ENCODE measurements at places on chromosomes 3 and 15.

DNA sequence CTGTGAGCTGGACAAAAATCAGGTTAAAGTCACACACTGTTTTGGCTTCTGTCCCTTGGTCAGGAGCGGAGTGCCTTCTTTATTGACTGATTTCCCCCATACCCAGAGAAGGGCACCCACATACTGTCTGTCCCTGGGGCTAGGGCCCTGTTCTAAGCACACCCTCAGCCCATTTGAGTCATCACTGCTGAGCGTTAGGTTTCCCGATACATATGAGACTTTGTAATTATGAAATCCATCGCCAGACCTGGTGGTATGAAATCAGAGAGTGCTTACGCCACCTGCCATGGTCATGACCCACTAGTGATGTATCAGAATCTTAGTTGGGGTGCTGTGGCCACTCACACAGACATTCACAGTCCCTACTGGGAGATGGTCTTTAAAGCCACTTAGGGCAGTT is 96.8 kb downstream of the CHDH start:
- DNase-seq: no peak

DNA sequence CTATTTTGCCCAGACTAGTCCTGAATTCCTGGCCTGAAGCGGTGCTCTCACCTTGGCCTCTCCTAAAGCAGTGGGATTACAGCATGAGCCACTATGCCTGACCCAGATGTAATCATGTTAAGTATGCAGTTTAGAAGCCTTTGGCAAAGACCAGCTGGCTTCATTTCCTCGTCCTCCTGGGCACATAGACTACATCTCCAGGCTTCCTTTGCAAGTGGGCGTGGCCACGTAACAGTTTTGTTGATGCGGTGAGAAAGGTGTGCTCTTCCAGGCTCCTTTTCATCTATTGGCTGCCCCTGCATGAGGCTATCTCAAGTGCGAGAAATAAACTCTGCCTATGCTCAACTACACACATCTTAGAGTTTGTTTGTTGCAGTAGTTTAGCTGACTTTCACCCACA is 13.0 kb downstream of the SV2B start:
- DNase-seq: no peak

GRCh38 chr3:161314836-161315395 is 56.4 kb downstream of the SPTSSB start:
- no peak for DNase-seq

GRCh38 chr15:69823223-69823907 is 274.4 kb downstream of the TLE3 start:
- DNase-seq: no peak

GRCh38 chr15:57580866-57581265 is 10.8 kb upstream of the MYZAP start:
- DNase-seq: no peak

DNA sequence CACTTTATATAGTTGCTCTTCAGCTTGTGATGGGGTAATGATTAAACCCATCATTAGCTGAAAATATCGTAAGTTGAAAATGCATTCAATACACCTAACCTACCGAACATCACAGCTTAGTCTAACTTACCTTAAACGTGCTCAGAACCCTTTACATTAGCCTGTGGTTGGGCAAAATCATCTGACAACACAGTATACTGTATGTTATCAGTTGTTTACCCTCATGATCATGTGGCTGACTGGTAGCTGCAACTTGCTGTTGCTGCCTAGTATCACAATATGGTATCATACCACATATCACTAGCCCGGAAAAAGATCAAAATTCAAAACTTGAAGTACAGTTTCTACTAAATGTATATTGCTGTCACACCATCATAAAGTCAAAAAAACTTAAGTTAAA is 9.5 kb downstream of the ZNF280D start:
- DNase-seq: no peak

DNA sequence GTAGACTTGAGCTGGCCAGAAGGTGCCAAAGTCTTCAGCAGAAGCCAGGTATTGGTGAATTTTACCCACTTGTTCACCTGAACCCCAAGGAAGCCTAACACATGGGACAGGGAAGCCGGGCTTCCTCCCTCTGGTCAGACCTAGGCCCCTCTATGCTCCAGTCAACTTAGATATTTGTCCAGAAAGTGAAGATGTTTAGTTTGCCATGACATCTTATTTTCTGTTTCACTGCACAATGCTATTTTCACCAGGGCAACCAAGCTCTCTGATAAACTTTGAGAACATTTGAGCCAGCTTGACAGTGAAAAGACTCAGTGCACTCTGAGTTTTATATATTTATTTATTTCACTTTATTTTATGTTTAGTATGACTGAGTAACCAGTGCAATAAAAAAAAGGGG is 71.0 kb downstream of the SOX14 start:
- DNase-seq: no peak

DNA sequence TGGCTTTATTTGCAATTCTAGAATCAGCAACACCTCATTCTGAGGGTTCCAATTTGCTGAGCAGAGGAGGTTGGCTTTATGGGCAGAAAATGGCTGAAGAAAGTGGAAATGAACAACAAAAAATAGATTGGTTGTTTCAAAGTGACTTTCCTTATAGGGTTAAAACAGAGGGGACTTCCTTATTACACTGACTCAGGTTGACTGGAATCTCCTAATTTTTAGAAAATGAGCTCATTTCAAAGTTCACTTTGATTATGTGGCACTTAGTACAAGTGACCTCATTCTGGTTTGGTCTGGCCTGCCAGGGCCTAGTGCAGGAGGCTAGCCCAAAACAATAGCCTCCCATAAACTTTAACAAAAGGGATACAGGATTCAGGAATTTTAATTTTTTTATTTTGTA is 41.4 kb downstream of the NFKBIZ start:
- DNase-seq: no peak

GRCh38 chr15:88022716-88023115 is 233.8 kb downstream of the NTRK3 start:
- no peak for DNase-seq
